Upper lobe of left lung (tissue), 6 donors: ENCODE measurements at places on chromosomes 1 and 21. TPM values are rescaled to one million over a fixed set of nuclear protein-coding genes. Genes with fewer than 3 reads are reported as not detected.

DNA sequence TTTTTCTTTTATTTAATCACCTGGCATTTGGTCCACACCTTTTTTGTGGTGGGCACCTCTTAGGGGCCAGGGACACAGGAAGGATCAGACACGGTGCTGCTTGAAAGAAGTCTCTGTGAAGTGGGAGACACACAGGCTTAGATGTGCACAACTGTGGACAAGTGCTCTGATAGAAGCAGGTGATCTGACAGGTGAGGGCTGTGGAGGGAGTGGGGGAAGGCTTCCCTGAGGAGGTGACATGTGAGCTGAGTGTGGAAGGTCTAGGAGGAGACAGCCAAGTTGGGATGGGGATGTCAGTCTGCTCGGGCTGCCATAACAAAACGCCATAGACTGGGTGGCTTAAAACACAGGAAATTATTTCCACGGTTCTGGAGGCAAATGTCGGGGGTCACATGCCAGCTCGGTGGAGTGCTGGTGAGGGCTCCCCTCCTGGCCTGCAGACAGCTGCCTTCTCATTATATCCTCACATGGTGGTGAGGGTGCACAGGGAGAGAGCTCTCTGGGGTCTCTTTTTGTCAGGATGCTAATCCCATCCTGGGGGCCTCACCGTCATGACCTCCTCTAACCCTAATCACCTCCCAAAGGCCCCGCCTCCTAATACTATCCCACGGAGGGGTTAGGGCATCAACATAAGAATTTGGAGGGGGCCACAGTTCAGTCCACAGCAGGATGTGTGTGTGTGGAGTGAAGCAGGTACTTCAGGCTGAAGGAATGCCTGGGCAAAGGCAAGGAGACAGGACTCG lies 5.2 kb upstream of the KIAA1614 start:
- H3K4me1 ChIP-seq = peaks cover 3% of the 10 kb centered on the region
- H3K27ac ChIP-seq = no peak overlapping the region
- H3K27me3 ChIP-seq = no peaks in the 10 kb centered on the region
- H3K36me3 ChIP-seq = no peaks in the 10 kb centered on the region
- no peak for DNase-seq

- H3K36me3 ChIP-seq = no peaks in the 10 kb centered on the region
- H3K4me3 ChIP-seq = peak overlapping the region; percentile 71
- H3K27ac ChIP-seq = peak overlapping the region; percentile 87
- no peaks in the 10 kb centered on the region for H3K27me3 ChIP-seq
- H3K4me1 ChIP-seq = peaks cover 46% of the 10 kb centered on the region
Measured at GRCh38 chr1:29123053-29123886, 433 bp downstream of the TMEM200B start.

- H3K27ac ChIP-seq = no peak overlapping the region
- H3K36me3 ChIP-seq = peaks cover 5% of the 10 kb centered on the region
- H3K4me3 ChIP-seq = no peak overlapping the region
- no peak for DNase-seq
- H3K4me1 ChIP-seq = peaks cover 11% of the 10 kb centered on the region
Measured at GRCh38 chr1:212311836-212312497, 26.8 kb downstream of the PPP2R5A start.

GRCh38 chr21:31416465-31416864 lies 72.4 kb upstream of the TIAM1 start:
- DNase-seq = no peak
- H3K27me3 ChIP-seq = no peaks in the 10 kb centered on the region
- H3K4me1 ChIP-seq = no peaks in the 10 kb centered on the region

Gene MTARC2
- total RNA-seq = 52.3 TPM

Gene AKNAD1
- not detected for total RNA-seq

GRCh38 chr21:44397431-44398031 lies 44.1 kb downstream of the TRPM2 start:
- H3K27ac ChIP-seq = no peak overlapping the region
- no peak overlapping the region for H3K4me3 ChIP-seq
- no peaks in the 10 kb centered on the region for H3K4me1 ChIP-seq
- H3K36me3 ChIP-seq = no peaks in the 10 kb centered on the region
- DNase-seq = no peak
- no peaks in the 10 kb centered on the region for H3K27me3 ChIP-seq

- DNase-seq = no peak
- no peak overlapping the region for H3K27ac ChIP-seq
- H3K36me3 ChIP-seq = peaks cover 21% of the 10 kb centered on the region
- H3K4me3 ChIP-seq = no peak overlapping the region
- no peaks in the 10 kb centered on the region for H3K4me1 ChIP-seq
Measured at GRCh38 chr1:220001095-220001501, 45.2 kb downstream of the EPRS1 start.

Gene NPL
- 25.6 TPM for total RNA-seq

Gene CENPS
- total RNA-seq = 17.3 TPM

GRCh38 chr1:233440951-233441401 lies 113.5 kb downstream of the MAP3K21 start:
- DNase-seq = no peak
- H3K4me1 ChIP-seq = no peaks in the 10 kb centered on the region
- no peak overlapping the region for H3K27ac ChIP-seq
- H3K36me3 ChIP-seq = no peaks in the 10 kb centered on the region
- H3K27me3 ChIP-seq = no peaks in the 10 kb centered on the region

Gene IL22RA1
- total RNA-seq = 1.0 TPM

DNA sequence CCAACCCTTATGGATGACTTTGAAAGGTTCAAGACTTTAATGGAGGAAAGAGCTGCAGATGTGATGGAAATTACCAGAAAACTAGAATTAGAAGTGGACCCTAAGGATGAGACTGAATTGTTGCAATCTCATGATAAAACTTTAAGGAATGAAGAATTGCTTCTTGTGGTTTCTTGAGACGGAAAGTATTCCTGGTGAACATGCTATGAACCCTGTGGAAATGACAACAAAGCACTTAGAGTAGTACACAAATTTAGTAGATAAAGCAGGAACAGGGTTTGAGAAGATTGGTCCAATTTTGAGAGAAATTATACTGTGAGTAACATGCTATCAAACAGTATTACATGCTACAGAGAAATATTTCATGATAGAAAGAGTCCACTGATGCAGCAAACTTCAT lies 215.4 kb downstream of the OMA1 start:
- H3K27me3 ChIP-seq = no peaks in the 10 kb centered on the region
- no peaks in the 10 kb centered on the region for H3K36me3 ChIP-seq
- no peak overlapping the region for H3K27ac ChIP-seq

GRCh38 chr1:147542569-147542897 lies 1.2 kb downstream of the BCL9 start:
- H3K27me3 ChIP-seq = no peaks in the 10 kb centered on the region
- H3K4me3 ChIP-seq = peak overlapping the region; percentile 56
- no peak overlapping the region for H3K27ac ChIP-seq
- no peaks in the 10 kb centered on the region for H3K36me3 ChIP-seq

Gene TP73
- total RNA-seq = 9.8 TPM

Gene PADI4
- 9.1 TPM for total RNA-seq

Gene HMGCS2
- total RNA-seq = 0.31 TPM

DNA sequence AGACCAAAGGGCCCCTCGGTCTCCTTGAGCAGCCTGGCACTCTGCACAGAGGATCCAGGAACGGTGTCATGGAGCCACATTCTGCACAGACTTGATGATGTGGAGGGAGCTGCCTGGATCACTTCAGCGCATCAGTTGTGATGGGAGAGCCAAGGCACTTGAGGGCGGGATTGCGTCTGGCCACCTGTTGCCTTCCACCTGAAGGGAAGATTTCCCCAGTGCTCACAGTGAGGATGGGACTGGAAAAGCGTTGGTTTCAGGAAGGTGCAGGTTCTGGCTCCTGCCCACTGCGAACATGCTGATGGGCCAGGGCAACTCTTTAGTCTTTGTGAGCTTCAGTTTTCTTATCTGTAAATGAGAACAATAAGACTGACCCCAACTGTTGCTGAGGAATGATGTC lies 2.6 kb downstream of the RER1 start:
- no peak overlapping the region for H3K4me3 ChIP-seq
- no peak for DNase-seq
- peaks cover 12% of the 10 kb centered on the region for H3K36me3 ChIP-seq
- peaks cover 27% of the 10 kb centered on the region for H3K4me1 ChIP-seq
- H3K27ac ChIP-seq = no peak overlapping the region

Gene LPAR3
- total RNA-seq = 4.3 TPM

DNA sequence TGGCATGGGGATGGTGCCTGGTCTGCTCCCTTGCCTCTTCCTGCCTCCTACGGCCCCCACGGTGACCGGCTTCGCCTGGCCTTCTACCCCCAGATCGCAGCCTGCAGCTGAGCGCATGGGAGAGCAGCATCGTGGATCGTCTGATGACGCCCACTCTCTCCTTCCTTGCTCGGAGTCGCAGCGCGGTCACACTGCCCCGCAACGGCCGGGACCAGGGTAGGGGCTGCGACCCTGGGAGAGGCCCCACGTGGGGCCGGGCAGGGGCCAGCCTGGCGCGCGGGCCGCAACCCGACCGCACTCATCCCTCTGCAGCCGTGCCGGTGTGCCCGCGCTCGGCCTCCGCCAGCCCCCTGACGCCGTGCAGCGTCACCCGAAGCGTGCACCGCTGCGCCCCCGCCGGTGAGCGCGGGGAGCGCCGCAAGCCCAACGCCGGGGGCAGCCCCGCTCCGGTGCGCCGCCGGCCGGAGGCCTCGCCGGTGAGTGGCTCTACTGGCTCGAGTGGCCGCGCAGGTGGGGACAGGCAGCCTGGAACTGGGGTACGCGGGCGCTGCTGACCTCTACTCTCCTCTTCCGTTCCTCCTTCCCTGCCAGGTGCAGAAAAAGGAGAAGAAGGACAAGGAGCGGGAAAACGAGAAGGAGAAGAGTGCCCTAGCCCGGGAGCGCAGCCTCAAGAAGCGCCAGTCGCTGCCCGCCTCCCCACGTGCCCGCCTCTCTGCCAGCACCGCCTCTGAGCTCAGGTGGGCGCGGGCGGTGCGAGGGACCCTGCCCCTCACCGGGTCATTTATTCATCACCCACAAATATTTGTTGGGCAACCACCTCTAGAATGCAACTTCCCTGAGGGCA lies 20.4 kb downstream of the MAP7D1 start:
- no peak overlapping the region for H3K27ac ChIP-seq
- DNase-seq = no peak
- no peak overlapping the region for H3K4me3 ChIP-seq
- H3K27me3 ChIP-seq = no peaks in the 10 kb centered on the region
- H3K36me3 ChIP-seq = peaks cover 97% of the 10 kb centered on the region

GRCh38 chr1:184843732-184844495 lies 89.3 kb upstream of the EDEM3 start:
- DNase-seq = peak; percentile 58
- no peaks in the 10 kb centered on the region for H3K4me1 ChIP-seq

DNA sequence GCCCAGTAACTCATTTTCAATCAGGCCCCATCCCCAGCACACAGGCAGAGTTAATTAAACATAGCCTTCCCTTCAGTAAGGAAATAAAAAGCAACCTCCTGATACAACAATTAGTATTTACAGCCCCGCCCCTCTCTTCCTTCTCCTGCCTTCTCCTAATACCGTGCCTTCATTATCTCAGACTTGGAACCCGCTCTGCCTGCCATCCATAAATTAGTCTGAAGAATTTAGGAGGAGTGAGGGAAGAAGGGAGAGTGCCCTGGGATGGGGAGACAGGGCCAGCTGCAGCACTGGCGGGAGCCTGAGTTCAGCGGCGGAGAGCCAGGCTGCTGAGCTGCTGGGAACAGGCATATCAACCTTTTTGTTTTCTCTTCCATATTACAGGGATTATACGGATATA lies 172.8 kb downstream of the ACTL8 start:
- H3K4me3 ChIP-seq = no peak overlapping the region
- H3K36me3 ChIP-seq = no peaks in the 10 kb centered on the region
- no peak for DNase-seq
- H3K4me1 ChIP-seq = no peaks in the 10 kb centered on the region

GRCh38 chr1:214694769-214695168 lies 91.8 kb downstream of the CENPF start:
- no peak for DNase-seq
- no peaks in the 10 kb centered on the region for H3K4me1 ChIP-seq
- no peaks in the 10 kb centered on the region for H3K27me3 ChIP-seq
- H3K36me3 ChIP-seq = no peaks in the 10 kb centered on the region
- H3K27ac ChIP-seq = no peak overlapping the region

- H3K27me3 ChIP-seq = no peaks in the 10 kb centered on the region
- no peak for DNase-seq
- H3K4me1 ChIP-seq = peaks cover 30% of the 10 kb centered on the region
- no peaks in the 10 kb centered on the region for H3K36me3 ChIP-seq
Measured at GRCh38 chr21:42724226-42724920, 71.0 kb downstream of the PDE9A start.

GRCh38 chr21:42308161-42308913 lies 6.9 kb downstream of the TFF3 start:
- H3K4me3 ChIP-seq = no peak overlapping the region
- H3K27me3 ChIP-seq = no peaks in the 10 kb centered on the region
- H3K4me1 ChIP-seq = peaks cover 13% of the 10 kb centered on the region
- no peak for DNase-seq

- peak overlapping the region; percentile 84 for H3K27ac ChIP-seq
- DNase-seq = peak; percentile 83
- peaks cover 77% of the 10 kb centered on the region for H3K4me1 ChIP-seq
Measured at GRCh38 chr1:225813214-225813964, 3.5 kb downstream of the EPHX1 start.

Gene DRAXIN
- 0.17 TPM for total RNA-seq

- H3K4me3 ChIP-seq = no peak overlapping the region
- no peak for DNase-seq
- H3K27me3 ChIP-seq = no peaks in the 10 kb centered on the region
- peaks cover 3% of the 10 kb centered on the region for H3K4me1 ChIP-seq
- no peak overlapping the region for H3K27ac ChIP-seq
Measured at GRCh38 chr1:229253151-229253974, 17.5 kb upstream of the RAB4A start.

DNA sequence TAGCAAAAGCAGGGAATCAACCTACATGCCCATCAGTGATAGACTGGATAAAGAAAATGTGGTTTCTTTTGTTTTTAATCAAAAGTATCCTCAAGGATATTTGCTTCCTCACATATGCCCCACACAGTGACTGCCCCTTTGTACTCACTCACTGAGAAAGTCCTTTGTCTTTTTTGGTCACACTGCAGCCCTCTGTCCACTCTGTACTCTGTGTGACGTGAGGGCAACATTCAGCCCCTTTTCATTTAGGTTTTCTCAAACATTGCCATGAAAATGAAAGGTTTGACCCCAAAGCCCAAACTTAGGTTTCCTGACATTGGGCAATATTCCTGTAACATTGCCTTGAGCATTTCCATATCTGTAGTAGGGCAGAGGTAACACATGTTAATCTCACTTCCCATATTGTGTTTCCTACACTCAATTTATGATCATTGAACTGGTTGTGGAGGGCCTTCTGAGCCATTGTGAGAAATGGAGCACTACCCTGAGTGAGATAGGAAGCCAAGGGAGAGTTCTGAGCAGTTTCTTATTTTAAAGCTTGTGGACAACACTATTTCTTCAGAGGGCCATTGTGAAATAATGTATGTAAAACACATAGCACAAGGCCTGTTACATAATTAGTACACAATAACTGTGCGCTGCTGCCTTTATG lies 501.9 kb upstream of the C1orf87 start:
- no peaks in the 10 kb centered on the region for H3K36me3 ChIP-seq
- DNase-seq = no peak
- H3K4me3 ChIP-seq = no peak overlapping the region
- peaks cover 8% of the 10 kb centered on the region for H3K4me1 ChIP-seq
- H3K27ac ChIP-seq = no peak overlapping the region
